Tracheal epithelial cell (primary cell): ENCODE measurements at places on chromosomes 2 and 18. TPM values are rescaled to one million over a fixed set of nuclear protein-coding genes. Genes with fewer than 3 reads are reported as not detected.

Gene SP9
- not detected in 2 replicates for total RNA-seq

Gene M1AP
- total RNA-seq = 0.96 and 4.5 TPM in 2 replicates

Gene VWA3B
- total RNA-seq = under 0.01 TPM in 1 of 2 replicates, not detected in the other

Gene IL36RN
- total RNA-seq = 1.1 and 8.4 TPM in 2 replicates

Gene CIB4
- total RNA-seq = not detected in 2 replicates

Gene HJURP
- 0.85 and 2.2 TPM in 2 replicates for total RNA-seq

Gene MC5R
- not detected in 2 replicates for total RNA-seq

Gene ERBB4
- under 0.01 and 0.24 TPM in 2 replicates for total RNA-seq
